ENCODE measurements at places on chromosomes 1 and 21.

DNA sequence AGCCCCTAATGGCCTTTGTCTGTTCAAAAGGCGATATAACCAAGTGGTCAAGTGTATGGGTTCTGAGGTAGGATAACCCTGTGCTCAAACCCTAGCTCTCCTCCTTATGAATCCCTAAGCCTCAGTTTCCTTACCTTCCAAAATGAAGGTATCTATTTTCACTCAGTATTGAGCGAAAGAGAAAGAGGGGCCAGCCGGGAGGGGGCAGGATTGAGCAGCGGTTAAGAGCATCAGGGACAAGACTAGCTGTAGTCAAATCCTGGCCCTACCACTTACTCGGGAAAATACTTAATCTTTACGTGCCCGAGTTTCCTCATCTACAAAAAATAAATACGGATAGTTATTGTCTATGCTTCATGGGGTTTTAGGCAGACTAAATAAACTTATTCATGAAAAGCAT lies 25.7 kb downstream of the LY9 start:
- no peaks in the 10 kb centered on the region for H3K27me3 ChIP-seq
- H3K4me3 ChIP-seq = no peak overlapping the region
- no peaks in the 10 kb centered on the region for H3K4me1 ChIP-seq
- no peak overlapping the region for H3K27ac ChIP-seq

GRCh38 chr1:60055336-60055735 lies 18.2 kb downstream of the C1orf87 start:
- H3K36me3 ChIP-seq = no peaks in the 10 kb centered on the region
- H3K27me3 ChIP-seq = no peaks in the 10 kb centered on the region
- H3K4me3 ChIP-seq = no peak overlapping the region
- no peak overlapping the region for H3K27ac ChIP-seq

GRCh38 chr1:201264554-201264953 lies 18.8 kb upstream of the PKP1 start:
- H3K4me3 ChIP-seq = no peak overlapping the region
- H3K36me3 ChIP-seq = no peaks in the 10 kb centered on the region
- H3K4me1 ChIP-seq = no peaks in the 10 kb centered on the region
- peaks cover 3% of the 10 kb centered on the region for H3K27me3 ChIP-seq

GRCh38 chr1:183417772-183418491 lies at the start of gene NMNAT2:
Gene NMNAT2 (minus strand): TSS chr1:183418380. CDS start chr1:183418267, 113 bp downstream.
- H3K4me1 ChIP-seq = no peaks in the 10 kb centered on the region
- peak within 1 kb of the TSS; percentile 37 for H3K4me3 ChIP-seq

DNA sequence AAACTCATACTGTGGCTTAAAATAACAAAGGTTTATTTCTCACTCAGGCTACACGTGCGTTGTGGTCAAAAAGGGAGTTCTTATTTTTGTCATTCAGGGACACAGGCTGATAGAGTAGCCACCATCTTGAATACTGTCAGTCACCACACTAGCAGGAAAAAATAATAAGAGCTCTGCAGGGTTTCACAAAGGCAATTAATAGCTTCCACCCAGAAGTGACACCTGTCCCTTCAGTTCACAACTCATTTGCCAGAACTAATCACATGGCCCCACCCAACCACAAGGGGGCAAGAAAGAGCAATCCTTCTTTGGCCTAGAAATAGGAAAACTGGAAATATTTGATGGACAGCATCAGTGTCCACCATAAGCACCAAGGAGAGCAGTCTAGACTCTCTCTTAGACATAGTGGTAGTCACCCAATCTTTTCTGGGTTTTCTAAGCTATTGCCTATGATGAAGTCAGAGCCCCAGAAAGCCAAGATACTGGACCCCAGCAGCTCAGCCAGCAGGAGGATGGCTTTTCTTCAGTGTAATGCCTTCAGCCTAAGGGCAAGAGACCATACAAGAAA lies 8.2 kb downstream of the HAPLN2 start:
- peaks cover 15% of the 10 kb centered on the region for H3K27me3 ChIP-seq
- no peak overlapping the region for H3K27ac ChIP-seq
- no peaks in the 10 kb centered on the region for H3K36me3 ChIP-seq
- DNase-seq = peak; percentile 59
- no peak overlapping the region for H3K4me3 ChIP-seq

GRCh38 chr1:237879195-237879594 lies 11.5 kb downstream of the ZP4 start:
- H3K4me1 ChIP-seq = no peaks in the 10 kb centered on the region
- H3K27me3 ChIP-seq = no peaks in the 10 kb centered on the region
- H3K4me3 ChIP-seq = no peak overlapping the region

Data from kidney (tissue), 22 donors.